ENCODE measurements at places on chromosomes 4 and X. TPM values are rescaled to one million over a fixed set of nuclear protein-coding genes. Genes with fewer than 3 reads are reported as not detected.

DNA sequence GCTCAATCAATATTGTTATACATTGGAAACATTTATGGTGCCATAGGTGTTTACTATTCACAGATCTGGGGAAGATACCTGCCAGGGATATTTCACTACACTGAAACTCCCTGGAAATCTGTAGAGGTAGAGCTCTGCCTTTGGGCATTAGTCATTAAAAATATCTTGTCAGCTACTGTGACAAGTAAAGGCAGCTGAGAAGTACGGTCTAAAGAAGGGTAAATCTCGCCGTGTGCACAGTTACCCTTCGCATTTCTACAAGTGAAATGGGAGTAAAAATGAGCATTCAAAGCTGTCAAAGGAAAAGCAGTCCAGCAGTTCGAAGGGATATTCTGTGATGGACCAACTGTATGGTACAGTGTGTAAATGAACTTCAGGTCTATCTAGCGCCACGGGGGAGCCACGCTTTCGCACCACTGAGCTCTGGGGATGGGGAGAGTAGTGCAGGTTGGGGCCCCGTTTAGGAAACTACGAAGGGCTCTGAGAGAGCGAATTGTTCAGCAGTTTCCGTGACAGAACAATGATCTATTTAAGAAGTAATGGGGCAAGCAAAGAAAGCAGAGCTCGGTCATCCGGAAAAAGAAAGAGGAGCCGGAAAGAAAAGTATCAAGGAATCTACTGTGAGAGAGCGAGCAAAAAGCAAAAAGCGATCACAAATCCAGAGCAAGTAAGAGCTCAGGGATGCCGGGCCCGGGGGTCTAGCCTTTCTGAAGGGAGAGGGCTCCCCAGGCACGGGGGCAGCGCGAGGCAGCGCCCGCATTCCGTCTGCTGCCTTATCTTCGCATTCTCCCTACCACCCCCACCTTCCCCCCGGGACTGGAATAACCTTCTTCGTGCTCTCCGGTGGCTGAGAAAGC, 646 bp downstream of the TIGD4 start:
- DNase-seq: peak; percentile 43

The INTS12 gene
- polyA plus RNA-seq: 31.3 TPM

DNA sequence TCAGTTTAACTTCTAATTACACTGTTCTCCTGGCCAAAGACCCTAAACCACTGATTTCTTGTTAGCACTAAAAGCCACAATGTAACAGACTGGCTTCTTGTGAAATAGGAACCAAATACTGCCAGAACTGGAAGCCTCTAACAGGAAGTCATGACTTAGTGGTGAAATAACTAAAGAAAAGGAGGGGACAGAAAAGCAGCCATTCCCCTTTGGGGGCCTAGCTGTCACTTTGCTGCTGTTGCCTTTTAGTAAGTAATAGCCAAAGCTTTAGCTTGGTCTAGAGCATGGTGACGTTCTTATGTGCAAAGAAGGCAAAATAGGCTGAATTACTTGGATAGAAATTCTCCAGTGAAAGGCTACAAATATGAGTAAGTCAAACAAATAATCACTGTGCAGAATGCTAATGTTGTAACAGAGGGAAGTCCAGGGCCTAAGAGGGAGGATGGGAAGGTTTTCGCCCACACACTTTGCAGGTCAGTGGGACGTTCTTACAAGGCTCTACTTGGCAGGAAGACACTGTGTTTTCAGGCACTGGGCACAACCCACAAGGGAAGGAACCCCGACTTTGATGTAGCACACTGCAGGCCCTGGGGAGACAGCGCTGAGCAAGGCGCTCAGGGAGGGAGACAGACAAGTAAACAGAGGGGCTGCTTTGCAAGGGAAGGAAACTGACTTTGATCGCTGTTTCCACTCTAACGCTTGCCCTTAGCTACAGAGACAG, 16.7 kb downstream of the GAB3 start:
- no peak for DNase-seq

DNA sequence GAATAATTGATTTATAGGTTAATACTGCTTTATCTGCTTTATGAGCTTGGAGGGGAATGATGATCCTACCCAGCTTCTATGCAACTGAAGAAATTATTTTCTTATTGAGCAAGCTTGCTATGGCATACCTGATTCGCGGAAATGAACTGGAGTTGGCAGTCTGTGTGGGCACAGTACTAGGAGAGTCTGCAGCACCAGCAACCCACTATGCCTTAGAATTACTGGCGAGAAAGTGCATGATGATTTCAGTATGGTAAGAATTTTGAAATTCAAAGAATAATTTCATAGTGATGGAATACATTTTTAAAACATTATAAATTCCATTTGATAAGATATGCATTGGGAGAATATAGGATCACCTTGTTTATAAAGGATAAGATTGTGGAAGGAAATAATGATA, 32.3 kb downstream of the SPATA4 start:
- DNase-seq: no peak

Measured in SK-N-SH (cell line).